ENCODE measurements at places on chromosomes 13 and 19.

GRCh38 chr13:50809133-50810090, 34.1 kb downstream of the DLEU7 start:
- no peak for DNase-seq

DNA sequence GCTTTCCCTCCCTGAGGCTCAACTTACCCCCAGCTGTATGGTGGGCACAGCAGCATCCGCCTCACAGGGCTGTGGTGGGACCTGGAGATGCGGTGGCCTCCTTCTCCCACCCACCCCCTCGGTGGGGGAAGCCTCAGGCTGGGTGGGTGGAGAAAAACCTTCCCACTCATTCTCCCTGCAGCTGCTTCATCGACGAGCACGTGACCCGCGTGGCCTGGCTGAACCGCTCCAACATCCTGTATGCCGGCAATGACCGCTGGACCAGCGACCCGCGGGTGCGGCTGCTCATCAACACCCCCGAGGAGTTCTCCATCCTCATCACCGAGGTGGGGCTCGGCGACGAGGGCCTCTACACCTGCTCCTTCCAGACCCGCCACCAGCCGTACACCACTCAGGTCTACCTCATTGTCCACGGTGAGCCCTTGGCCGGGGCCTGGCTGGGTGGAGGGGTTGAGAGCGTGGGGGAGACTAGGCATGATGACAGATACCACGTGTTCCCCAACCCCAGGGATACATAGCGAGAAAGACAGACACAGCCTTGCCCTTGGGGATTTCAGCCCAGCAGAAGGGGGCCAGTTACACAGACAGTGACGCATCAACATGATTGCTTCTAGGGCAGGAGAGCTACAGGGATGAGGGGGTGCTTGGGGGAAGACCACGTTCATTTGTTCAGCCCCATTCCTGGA, 12.2 kb downstream of the IGLON5 start:
- no peak for DNase-seq

DNA sequence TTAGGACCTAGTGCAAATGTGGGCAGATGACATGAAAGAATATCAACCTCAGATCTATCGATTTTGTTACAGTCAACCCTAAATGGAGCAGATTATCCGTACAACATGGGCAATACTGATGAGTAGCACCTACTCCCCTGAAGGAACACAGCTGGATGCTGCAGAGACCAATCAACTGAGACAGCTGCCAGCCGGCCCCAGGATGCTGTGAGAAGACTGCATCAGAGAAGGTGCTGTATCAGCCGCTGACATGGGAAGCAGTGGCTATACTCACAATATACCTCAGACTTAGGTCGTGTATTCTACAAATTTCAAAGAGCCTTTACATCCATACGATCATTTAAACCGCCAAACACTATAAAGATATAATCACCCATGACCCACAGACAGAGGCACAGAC, 95.9 kb upstream of the FNDC3A start:
- DNase-seq: no peak

GRCh38 chr19:5977222-5977784, 637 bp downstream of the RANBP3 start:
- no peak for DNase-seq

DNA sequence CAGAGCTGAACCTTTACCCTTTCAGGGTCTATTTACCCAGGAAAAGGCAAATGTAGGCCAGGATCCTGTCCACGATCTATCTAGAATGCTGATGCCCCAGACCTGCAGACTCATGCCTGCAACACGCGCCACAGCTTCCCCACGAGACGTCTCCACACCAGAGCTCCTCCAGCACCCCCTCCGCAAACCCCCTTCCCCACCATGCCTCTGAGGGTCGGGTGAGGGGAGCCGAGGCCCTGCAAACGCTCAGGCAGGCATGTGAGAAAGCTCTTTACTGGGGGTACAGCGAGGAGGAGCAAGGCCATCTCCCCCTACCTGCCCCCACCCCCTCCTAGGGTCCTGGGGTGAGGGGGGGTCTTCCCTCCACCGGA, 8.9 kb downstream of the DYRK1B start:
- DNase-seq: no peak

DNA sequence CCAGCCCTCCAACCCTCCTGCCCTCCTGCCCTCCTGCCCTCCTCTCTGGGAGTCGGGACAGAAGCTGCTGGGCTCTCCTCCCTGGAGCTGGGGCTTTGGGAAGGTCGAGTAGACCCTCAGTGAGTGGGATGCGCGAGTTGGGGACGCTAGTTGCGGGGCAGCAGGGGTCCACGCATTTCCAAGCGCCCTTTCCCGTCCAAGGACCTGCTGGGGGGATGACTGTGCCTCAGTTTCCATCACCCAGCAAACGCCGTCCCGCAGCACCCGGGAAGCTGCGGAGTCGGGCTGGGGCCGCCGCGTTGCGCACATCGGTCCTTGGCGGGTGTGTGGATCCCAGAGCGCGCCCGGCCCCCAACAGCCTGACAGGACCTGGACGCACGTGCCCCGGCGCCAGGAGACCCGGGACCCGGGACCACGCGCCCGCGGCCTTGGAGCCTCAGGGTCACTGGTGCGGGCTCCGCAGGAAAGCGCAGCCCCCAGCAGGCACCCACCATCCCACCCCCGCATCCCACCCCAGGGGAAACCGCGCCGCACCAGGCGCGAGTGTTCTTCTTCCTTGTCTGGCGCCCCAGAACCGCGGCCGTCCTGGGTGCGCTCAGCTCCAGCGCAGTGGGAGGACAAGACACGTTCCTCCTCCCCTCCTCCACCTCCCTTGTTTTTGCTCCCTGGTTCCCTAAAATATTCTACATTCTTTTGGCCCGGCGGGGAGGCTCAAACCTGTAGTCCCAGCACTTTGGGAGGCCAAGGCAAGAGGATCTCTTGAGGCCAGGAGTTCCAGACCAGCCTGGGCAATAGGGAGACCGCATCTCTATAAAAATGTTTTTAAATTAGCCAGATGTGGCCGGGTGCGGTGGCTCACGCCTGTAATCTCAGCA, 9.2 kb downstream of the ONECUT3 start:
- DNase-seq: no peak

- no peak for DNase-seq
Observed at GRCh38 chr13:95032121-95032520, 269.1 kb downstream of the ABCC4 start.

DNA sequence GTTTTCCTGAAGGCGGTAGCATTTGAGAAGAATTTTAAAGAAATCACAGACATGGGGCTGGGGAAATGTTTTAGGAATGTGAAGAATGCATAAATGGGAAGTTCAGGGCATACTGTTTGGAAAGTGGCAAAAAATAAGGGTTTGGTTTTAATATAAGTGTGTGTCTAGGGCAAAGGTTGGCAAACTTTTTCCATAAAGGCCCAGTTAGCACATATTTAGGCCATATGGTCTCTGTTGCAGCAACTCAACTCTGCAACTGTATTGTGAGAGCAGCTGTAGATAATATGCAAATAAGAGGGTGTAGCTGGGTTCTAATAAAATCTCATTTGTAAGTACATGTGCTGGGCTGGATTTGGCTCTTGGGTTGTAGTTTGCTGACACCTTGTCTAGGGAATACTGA, 521.9 kb downstream of the DIAPH3 start:
- no peak for DNase-seq

DNA sequence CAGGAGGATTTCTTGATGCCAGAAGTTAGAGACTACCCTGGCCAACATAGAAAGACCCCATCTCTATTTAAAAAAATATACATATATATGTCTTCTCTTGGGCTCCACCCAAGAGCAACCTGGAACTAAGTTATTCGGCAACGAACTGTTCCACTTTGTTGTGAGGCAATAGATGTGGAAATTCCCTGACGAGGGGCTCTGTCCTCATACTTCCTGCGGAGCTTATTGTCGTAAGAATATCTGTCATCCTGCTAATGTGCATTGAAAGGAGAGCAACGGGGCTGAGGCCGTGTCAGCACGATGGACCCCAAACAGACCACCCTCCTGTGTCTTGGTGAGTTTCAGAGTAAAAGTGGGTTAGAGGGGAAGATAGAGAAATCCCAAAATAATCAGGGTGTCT, at the start of gene FCAR:
TSS of gene FCAR (plus strand) at position 246 of the 400 bp plus-strand sequence. CDS start at position 301, 55 bp downstream.
- DNase-seq: no peak

DNA sequence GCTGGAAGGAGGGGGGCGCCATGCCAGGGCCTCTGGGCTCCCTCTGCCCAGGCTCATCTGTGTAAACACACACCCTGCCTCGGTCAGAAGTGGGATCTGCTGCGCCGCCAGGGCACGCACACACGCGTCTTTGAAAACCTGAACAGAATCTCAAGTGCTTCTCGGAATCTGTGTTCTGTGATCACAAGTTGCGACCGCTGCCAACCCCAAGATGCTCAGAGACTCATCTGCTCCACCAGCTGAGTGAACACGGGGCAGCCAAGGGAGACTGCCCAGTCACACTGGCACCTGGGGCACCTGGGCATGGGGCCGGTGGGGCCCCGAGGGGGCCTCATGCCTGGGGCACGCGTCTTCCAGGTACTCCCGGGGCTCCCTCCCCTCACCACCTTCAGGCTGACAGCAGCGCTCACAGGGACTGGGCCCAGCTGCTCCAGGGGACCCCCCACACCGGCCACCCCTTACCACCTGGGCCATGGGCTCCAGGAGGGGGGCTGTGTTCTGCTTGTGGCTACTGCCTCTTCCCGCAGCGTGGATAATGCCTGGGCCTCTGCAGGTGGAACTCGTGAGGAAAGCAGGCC, 59.0 kb downstream of the KLF2 start:
- no peak for DNase-seq

DNA sequence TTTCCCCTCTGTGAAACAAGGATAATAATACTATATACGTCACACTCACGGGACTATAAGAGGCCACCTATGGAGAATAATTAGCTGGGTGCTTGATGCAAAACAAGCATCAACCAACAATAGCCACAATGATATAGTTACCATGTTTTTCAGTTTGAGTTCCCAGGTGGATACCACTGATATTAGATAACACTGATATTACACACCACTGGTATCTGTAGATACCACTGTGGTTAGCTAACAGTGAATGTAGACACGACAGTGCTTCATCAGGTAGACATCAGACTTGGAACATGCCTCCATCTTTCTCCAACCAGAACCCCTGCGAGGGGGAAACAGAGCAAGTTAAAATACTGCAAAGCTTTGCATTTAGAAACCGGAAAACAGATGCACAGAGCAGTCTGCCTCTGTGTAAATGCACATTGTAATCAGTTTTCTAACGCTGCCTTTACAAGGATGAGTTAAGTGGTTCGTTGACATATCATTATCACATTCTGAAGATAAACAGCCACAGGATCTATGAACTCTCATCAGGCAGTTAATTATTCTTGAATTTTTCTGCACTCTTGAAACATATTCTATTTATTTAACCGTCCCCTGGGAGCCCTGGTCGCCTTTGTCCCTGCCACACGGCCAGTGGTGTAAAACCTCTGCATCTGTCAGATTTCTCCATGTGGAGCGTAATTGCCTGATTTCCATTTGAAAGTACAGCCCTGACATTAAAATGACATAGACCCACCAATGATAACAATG, 80.7 kb downstream of the RNASEH2B start:
- DNase-seq: no peak

DNA sequence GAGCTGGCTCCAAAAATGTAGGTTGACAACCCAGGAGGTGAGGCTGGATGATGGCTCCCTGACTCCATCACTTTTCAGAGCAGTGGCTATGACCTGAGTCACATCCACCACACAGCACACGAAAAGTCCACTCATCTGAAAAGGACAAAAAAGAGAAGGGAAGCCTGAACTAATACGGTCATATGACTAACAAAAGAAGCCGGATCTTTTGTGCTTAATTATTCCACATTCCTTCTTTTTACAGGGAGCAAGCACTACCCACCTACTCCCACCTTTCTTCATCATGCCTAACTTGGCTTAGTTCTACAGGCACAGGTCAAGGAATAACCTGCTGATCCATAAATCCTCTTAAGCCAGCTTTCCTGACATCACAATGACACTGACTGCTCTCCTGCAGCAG, 601.3 kb upstream of the MIR17HG start:
- DNase-seq: no peak

GRCh38 chr19:34666200-34666957, 10.6 kb downstream of the SCGB2B2 start:
- no peak for DNase-seq

DNA sequence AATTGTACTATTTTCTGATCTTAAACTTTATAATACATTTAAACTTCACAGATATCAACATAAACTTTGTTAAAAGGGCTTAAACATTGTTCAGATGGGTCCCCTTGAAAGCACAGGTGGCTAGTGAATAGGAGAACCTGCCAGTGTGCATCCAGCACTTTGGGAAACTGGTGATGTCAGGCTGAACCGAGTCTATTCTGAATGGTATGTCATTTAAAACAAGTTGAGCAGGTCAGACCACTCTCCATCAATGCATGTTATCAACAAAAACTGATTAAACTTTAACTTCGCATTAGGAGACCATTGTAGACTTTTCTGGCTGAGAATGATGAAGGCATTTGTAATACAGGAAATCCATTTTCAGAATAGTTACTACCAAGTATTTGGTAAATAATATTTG, 50.1 kb upstream of the FREM2 start:
- DNase-seq: no peak

- DNase-seq: no peak
Observed at GRCh38 chr13:96091164-96092117, 1.5 kb downstream of the HS6ST3 start.

DNA sequence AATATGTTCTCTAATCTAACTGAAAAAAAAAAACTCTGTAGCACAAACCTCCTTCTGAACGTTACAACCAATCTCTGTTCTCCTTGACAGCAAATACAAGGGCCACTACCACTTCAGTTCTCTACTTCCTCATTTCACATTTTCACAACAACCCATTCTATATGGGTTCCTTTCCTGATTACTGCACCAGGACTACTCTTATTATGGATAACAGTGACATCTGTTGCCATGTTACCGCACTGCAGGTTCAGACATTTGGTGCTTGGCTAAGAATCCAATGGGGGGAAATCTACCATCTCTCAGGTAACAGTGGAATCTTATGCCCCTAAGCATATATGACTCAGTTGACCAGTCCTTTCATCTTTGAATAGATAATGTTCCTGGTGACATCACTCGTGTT, 11.6 kb upstream of the FPR3 start:
- no peak for DNase-seq

- no peak for DNase-seq
Observed at GRCh38 chr13:73754727-73755292, 379.4 kb downstream of the KLF12 start.

- DNase-seq: no peak
Observed at GRCh38 chr13:46022481-46022880, 30.1 kb downstream of the ZC3H13 start.

DNA sequence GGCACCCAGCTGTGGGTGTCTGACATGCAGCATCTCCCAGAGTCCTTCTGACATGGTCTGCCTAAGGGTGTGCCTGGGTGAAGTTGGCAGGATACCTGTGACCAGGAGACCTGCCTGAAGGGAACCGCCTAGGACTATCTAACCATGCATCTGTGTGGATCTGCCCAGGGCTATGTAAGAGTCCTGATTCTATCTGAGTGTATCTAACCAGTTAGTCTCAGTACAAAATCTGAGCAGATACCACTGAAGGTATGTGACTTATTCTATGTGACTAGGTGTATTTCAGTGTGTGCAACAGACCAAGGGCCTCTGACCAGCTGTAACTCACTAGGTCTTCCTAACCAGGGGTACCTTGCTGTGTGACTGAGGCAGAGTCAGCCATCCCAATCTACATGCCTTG, 28.2 kb upstream of the FBL start:
- DNase-seq: no peak

GRCh38 chr13:20475927-20476691, 49.5 kb downstream of the CRYL1 start:
- peak; percentile 15 for DNase-seq
